Activated naive CD8-positive, alpha-beta T cell treated with anti-CD3 and anti-CD28 coated beads for 36 hours (primary cell): ENCODE measurements at places on chromosomes 4 and X. TPM values are rescaled to one million over a fixed set of nuclear protein-coding genes. Genes with fewer than 3 reads are reported as not detected.

Gene CBLL2
- total RNA-seq = not detected

- peaks cover 36% of the 10 kb centered on the region for H3K36me3 ChIP-seq
- H3K27me3 ChIP-seq = no peaks in the 10 kb centered on the region
- no peak for DNase-seq
- H3K4me3 ChIP-seq = no peak overlapping the region
Observed at GRCh38 chr4:56931924-56932323, 24.2 kb downstream of the REST start.

- H3K4me3 ChIP-seq = peak overlapping the region; percentile 97
- DNase-seq = peak; percentile 52
- no peaks in the 10 kb centered on the region for H3K27me3 ChIP-seq
- peak overlapping the region; percentile 98 for H3K27ac ChIP-seq
Observed at GRCh38 chrX:118346258-118347094, 570 bp downstream of the WDR44 start.

- no peaks in the 10 kb centered on the region for H3K4me1 ChIP-seq
- no peak overlapping the region for H3K27ac ChIP-seq
- no peaks in the 10 kb centered on the region for H3K36me3 ChIP-seq
- no peak overlapping the region for H3K4me3 ChIP-seq
Observed at GRCh38 chr4:96736352-96736889, 896.5 kb downstream of the PDHA2 start.

- no peaks in the 10 kb centered on the region for H3K36me3 ChIP-seq
- no peak overlapping the region for H3K4me3 ChIP-seq
- H3K27me3 ChIP-seq = no peaks in the 10 kb centered on the region
- H3K4me1 ChIP-seq = no peaks in the 10 kb centered on the region
Observed at GRCh38 chr4:141684785-141685184, 48.4 kb downstream of the IL15 start.

GRCh38 chrX:15465896-15466651, 27.1 kb downstream of the PIR start:
- peaks cover 3% of the 10 kb centered on the region for H3K4me1 ChIP-seq
- H3K36me3 ChIP-seq = no peaks in the 10 kb centered on the region
- DNase-seq = peak; percentile 3
- H3K27ac ChIP-seq = no peak overlapping the region

GRCh38 chrX:38669428-38669827, 108.1 kb downstream of the TSPAN7 start:
- H3K27me3 ChIP-seq = peaks cover 3% of the 10 kb centered on the region
- no peaks in the 10 kb centered on the region for H3K36me3 ChIP-seq
- H3K27ac ChIP-seq = no peak overlapping the region
- no peaks in the 10 kb centered on the region for H3K4me1 ChIP-seq
- DNase-seq = no peak
